ENCODE measurements at places on chromosomes 1 and 21. TPM values are rescaled to one million over a fixed set of nuclear protein-coding genes. Genes with fewer than 3 reads are reported as not detected.
A peak's percentile ranks its signal among the peaks of the same experiment; 100 is the strongest.

- peak; percentile 57 for DNase-seq
These were observed 9.7 kb downstream of the ZMPSTE24 start for GRCh38 chr1:40267767-40268187.

GRCh38 chr1:2213576-2214505 lies 14.3 kb upstream of the SKI start:
- peak; percentile 84 for DNase-seq

DNA sequence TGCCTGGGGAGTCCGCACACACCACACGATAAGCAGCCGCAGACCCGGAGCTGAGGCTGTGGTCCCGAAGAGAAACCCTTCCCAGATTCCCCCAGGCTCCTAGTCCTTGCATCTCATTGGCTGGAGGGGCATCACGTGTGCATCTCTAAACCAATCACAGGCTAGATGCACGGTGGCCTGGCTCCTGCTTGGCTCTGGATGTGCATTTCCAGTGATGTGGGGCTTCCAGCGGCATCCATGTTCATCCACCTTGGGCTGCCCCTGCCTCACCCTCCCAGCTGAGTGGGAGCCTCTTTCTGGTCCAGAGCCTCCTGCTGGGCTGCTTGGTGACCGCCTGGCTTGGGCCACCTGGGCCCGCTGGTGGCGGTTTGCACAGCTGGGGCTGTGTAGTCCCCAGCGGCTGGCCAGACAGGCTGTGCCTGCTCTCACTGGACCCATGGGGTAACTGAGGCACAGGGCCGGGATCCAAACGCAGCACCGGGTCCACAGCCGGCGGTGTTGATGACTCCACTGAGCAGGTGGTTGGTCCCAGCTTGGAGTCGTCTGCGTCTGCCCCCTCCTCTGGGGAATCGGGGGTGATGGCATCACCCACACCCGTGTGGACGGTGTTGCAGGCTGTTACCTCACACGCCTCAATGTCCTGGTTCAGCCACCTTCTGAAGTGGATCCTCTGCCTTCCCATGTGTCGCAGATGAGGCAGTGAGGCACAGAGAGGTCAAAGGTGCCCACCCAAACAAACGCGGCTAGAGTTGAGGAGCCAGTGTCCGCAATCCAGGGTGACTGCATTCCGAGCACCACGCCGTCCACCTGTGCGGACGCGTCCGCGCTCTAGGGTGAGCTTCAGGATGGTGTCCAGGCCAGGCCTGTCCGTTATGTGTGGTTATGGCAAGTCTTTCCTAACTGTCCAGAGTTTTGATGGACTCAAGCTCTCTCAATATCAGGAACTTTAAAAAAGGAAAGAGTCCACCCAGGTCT lies 41.3 kb downstream of the COL6A1 start:
- DNase-seq = no peak

- no peak for DNase-seq
These were observed 8.0 kb downstream of the HUNK start for GRCh38 chr21:31880816-31881215.

LCE2A gene
- total RNA-seq = not detected

KLHDC8A gene
- 46.9 TPM for total RNA-seq

ZNF695 gene
- not detected for total RNA-seq

DNA sequence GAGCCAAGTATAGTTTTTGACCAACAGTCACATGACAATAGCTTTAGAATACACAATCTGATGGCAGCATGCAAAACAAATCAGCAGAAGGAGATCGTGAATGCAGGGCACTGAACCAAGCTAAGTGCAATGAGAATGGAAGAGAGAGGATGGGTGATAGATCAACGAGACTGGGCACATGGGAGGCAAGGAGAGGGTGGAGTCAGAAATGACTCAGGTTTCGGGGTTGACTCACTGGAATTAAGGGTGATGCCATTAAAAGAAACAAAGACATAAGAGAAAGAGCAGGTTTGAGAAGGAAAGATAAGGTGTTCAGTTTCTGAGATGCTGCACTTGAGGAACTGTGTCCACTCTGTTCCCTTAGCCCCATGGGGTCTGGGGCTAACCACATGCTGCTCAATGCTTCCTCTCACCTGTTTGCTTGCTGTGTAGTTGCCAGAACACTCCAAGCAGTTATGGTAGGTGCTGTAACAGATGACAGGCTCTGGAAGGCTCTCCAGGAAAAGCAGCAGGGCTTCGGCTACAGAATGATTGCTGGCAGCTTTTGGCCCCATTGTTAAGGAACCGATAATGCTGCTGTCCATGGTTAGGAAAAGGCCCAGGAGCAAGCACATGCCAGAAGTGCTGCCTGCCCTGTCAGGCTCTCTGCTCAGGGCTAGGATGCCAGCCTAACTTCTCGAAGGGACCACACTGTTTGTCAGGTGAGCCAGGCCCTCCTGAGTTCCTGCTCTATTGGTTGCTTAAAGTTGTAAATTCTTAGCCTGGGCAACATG lies 6.1 kb upstream of the MTF1 start:
- no peak for DNase-seq

DNA sequence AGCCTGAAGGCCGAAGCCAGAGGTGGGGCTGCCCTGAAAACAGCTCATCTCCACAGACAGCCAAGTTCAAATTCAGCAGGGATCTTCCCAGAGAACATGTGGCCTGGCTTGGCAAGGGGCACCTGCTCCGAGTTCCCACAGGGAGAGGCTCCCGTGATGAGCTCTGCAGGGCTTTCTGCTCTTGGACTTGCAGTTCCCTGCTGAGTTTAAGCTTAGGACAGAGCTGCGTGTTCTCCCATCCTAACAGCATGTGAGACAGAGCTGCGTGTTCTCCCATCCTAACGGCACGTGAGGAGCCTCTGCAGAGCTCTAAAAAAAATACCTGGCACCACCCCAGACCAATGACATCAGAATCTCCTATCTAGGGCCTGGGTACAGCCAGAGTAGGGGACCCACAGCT lies 113.0 kb upstream of the VAMP3 start:
- DNase-seq = no peak

- peak; percentile 27 for DNase-seq
These were observed 41.3 kb upstream of the PSEN2 start for GRCh38 chr1:226829105-226829504.

OR14A16 gene
- not detected for total RNA-seq

GRCh38 chr1:8427986-8428385 lies 110.1 kb downstream of the SLC45A1 start:
- no peak for DNase-seq

PCAT6 gene
- 1.3 TPM for total RNA-seq
